ENCODE measurements at places on chromosomes 5 and 9. TPM values are rescaled to one million over a fixed set of nuclear protein-coding genes. Genes with fewer than 3 reads are reported as not detected.

DNA sequence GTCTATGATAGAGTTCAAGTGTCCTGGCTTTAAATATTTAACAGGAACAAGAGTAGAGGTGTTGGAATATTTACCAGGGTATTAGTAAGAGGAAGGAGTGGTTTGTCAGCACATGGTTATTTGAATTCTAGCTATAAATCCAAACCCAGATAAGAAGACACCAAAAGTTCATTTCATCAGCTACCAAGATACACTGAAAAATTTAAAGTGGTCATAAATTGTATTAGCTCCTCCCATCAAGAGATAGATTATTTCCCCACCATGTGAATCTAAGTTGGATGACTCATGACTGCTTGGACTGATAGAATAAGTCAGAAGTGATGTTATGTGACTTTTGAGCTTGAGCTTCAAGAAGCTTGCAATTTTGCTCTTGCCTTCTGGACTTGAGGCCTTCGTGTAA, 72.1 kb upstream of the GRAMD2B start:
- no peaks in the 10 kb centered on the region for H3K36me3 ChIP-seq
- no peaks in the 10 kb centered on the region for H3K27me3 ChIP-seq
- H3K4me3 ChIP-seq, result no peak overlapping the region
- no peak overlapping the region for H3K27ac ChIP-seq
- DNase-seq, result no peak

DNA sequence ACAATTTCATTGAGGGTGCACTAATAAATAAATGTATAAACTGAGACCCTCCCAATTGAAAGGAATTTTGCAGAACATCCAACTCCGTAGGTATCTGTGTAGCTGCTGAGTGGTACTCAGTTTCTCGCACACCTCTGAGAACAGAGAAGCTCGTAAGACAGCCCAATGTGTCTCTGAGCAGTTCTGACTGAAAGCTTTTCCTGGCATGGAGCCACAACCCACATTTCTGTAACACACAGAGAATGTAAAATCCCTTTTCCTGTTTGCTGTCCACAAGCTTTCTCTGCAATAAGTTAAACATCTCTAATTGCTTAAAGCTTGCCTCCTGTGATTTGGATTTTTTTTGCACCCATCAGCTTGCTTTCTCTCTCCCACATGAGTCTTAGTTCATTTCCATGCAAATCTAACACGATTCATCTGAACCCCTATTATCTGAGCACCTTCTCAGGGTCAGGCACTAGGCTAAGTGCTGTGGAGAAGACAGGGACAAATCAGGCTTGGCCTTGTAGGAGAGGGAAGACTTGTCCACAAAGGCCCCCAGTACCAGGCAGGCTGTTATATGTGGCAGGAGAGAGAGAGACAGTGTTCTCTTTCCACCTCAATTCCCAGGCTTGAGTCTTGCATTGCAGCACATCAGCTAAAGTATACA, 44.2 kb upstream of the COL15A1 start:
- no peak overlapping the region for H3K27ac ChIP-seq
- H3K4me3 ChIP-seq, result no peak overlapping the region
- peaks cover 4% of the 10 kb centered on the region for H3K27me3 ChIP-seq
- DNase-seq, result no peak
- no peaks in the 10 kb centered on the region for H3K36me3 ChIP-seq

DNA sequence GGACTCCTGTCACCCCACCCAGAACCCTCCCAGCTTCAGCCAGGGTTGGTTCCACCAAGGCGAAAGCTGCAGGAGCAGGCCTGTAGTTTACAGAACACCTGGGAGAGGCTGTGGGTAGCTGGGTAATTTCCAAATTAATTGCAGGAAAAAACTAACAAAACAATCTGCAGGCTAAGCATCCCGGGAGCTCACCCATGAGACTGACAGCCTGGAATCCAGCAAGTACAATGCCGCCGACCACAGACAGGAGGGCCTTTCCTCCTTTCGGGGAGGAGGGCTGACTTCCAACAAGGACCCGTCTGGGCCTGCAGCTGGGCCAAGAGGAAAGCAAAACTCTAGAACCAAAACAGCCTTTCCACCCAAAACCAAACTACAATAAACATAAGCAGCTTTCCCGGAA, 10.3 kb downstream of the FOXE1 start:
- no peaks in the 10 kb centered on the region for H3K27me3 ChIP-seq
- H3K4me3 ChIP-seq, result no peak overlapping the region
- DNase-seq, result no peak
- H3K4me1 ChIP-seq, result no peaks in the 10 kb centered on the region

GRCh38 chr9:69945671-69946141, 97.9 kb upstream of the MAMDC2 start:
- no peaks in the 10 kb centered on the region for H3K4me1 ChIP-seq
- no peak overlapping the region for H3K4me3 ChIP-seq
- H3K27ac ChIP-seq, result no peak overlapping the region
- H3K27me3 ChIP-seq, result no peaks in the 10 kb centered on the region

GRCh38 chr9:69632768-69633167, 39.4 kb downstream of the APBA1 start:
- no peak overlapping the region for H3K4me3 ChIP-seq
- H3K27ac ChIP-seq, result no peak overlapping the region
- DNase-seq, result no peak
- H3K36me3 ChIP-seq, result no peaks in the 10 kb centered on the region

GRCh38 chr5:180105827-180106312, 34.3 kb upstream of the RNF130 start:
- peaks cover 35% of the 10 kb centered on the region for H3K27me3 ChIP-seq
- no peak for DNase-seq

PDLIM4 gene
- 1.1 TPM for total RNA-seq

DNA sequence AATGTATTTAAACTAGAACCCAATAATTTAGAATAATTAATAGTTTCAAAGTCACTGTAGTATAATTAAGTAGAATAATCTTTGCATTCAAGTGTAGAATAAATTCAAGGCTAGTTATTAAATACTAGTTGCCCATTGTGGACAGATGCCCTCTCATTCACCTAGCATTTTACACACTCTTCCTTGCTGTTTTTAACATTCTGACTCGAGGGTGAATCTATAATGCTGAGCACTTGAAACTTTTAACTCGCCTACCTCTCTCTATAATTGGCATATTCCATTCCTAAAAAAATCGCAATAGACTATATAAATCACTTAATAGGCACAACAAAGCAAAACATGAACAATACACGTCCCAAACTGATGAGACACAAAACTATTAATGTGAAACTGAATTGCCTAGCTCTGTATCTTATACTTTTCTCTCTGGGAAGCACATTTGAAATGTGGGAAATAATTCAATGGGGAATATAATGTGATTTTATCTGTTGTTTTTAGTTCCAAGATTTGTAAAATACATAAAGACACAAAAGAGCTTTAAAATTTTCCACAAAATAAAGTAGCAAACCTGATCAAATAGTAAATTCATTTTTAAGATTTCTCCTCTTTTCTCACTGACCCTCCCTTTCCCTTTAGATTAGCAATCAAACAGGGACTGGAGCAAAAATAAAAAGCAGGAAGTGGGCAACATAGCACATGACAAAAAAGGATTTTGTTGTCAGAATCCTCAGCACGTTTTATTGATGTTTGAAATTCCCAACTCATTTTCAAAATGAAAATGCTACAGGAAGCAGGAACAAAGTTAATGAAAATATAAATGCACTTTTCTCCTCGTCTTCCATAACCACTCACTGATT, 295.6 kb downstream of the PDE4D start:
- no peak overlapping the region for H3K4me3 ChIP-seq
- H3K27me3 ChIP-seq, result no peaks in the 10 kb centered on the region
- no peaks in the 10 kb centered on the region for H3K4me1 ChIP-seq
- H3K27ac ChIP-seq, result no peak overlapping the region
- H3K36me3 ChIP-seq, result no peaks in the 10 kb centered on the region

- no peak for DNase-seq
- peaks cover 51% of the 10 kb centered on the region for H3K4me1 ChIP-seq
- H3K4me3 ChIP-seq, result no peak overlapping the region
- H3K27ac ChIP-seq, result peak overlapping the region; percentile 93
- H3K27me3 ChIP-seq, result no peaks in the 10 kb centered on the region
These were observed 112.8 kb downstream of the DAPK1 start for GRCh38 chr9:87610200-87611155.

SPATA9 gene
- not detected for total RNA-seq

GRCh38 chr9:3008091-3008490, 164.2 kb upstream of the PUM3 start:
- no peaks in the 10 kb centered on the region for H3K4me1 ChIP-seq
- no peaks in the 10 kb centered on the region for H3K27me3 ChIP-seq
- peak; percentile 20 for DNase-seq

POLE3 gene
- 93.1 TPM for total RNA-seq

- no peaks in the 10 kb centered on the region for H3K27me3 ChIP-seq
- H3K27ac ChIP-seq, result no peak overlapping the region
- DNase-seq, result no peak
- no peaks in the 10 kb centered on the region for H3K36me3 ChIP-seq
These were observed 91.4 kb downstream of the NSUN2 start for GRCh38 chr5:6541256-6542013.

DNA sequence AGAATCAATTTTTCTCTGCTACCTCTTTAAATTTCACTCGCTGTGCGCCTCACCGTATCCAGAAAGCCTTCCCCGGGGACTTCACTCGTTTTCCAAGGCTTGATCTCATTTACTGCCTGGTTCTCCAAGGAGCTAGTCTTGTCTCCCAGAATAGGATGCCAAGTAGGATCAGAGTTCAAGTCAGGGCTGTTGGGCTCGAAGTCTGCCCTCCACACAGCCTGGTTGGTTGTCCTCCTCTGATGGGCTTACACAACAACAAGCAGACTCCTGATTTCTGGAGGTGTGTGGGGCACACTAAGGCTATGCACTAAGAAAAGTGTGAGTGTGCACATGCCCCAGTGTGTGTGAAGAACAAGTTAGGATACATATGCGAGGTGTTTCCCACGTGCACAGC, 14.0 kb upstream of the TNIP1 start:
- no peaks in the 10 kb centered on the region for H3K36me3 ChIP-seq
- no peak for DNase-seq
- H3K4me3 ChIP-seq, result no peak overlapping the region
- no peak overlapping the region for H3K27ac ChIP-seq
- peaks cover 49% of the 10 kb centered on the region for H3K4me1 ChIP-seq

DNA sequence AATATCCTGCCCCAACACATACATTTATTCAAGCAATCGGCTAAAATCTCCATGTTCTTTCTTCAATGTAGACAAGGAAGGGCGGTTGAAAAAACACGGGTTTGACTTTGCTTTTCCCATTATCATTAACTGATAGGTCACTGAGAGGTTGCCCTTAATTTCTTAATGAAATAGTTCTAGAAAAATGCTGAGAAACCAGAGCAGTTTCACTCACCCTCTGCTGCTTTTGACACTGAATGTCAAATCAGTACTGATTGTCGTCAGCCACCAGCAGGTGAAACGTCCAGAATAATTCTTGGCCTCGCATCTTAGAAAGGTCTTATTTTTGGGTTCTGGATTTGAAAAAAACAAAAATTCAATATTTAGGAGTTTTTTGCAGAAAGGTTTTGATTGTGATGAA, 8.1 kb downstream of the IL12B start:
- H3K4me1 ChIP-seq, result no peaks in the 10 kb centered on the region
- no peak for DNase-seq
- H3K27ac ChIP-seq, result no peak overlapping the region
- H3K36me3 ChIP-seq, result no peaks in the 10 kb centered on the region
- peaks cover 7% of the 10 kb centered on the region for H3K27me3 ChIP-seq
- no peak overlapping the region for H3K4me3 ChIP-seq

ZNF658 gene
- 3.5 TPM for total RNA-seq

DNA sequence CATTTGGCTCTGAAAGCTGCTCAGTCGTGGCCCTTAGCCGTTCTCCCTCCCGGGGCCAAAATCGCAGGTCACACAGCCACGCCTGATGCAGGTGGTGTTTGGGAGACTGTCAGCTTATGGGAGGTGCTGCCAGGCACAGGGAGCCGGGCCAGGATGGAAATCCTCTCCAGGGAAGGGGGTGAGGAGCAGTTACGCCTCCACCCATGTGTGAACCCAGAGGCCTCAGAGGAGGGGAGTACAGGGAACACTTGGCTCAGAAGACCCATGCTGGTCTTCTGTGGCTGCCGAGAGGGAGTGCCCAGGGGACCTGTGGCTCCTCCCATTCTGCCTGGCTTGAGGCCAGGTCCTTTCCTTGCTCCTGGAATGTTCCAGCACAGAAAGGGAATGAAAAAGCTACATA, 3.6 kb upstream of the OLFM1 start:
- no peak overlapping the region for H3K4me3 ChIP-seq
- peaks cover 80% of the 10 kb centered on the region for H3K27me3 ChIP-seq
- DNase-seq, result no peak
- peaks cover 29% of the 10 kb centered on the region for H3K4me1 ChIP-seq
- H3K27ac ChIP-seq, result no peak overlapping the region
- no peaks in the 10 kb centered on the region for H3K36me3 ChIP-seq

DNA sequence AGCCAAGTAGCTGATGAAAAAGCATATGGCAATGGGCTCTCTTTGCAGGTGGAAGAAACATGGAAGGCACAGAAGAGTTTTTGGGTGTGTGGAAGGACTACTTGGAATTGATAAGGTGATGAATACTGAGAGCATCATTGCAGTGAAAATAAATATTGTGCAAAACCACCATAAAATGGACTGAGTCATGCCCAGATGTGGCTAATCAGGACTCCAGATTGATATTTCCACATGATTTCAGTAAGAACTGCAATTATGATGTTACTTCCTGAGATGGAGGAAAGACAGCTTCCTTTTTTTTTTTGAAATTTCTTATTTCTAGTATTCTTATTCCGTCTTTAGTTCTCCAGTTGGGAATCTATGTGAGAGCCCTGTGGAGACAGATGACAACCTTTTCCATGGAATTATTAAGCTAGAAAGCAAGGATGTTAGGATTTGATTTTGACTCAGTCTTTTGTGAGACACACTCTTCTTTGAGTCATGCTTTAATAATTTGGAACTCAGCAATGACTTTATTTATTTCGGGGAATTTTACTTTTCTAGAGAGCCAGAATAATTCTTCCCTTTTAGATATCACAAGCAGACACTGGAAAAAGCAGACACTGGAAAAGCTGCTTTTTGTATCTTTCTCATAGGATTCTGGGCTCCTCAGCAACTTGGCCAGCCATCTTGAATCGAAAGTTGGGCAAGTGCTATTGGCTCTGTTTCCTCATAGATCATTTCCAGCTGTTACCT, 94.2 kb upstream of the VCAN start:
- no peak for DNase-seq
- H3K36me3 ChIP-seq, result no peaks in the 10 kb centered on the region
- no peaks in the 10 kb centered on the region for H3K27me3 ChIP-seq
- H3K27ac ChIP-seq, result no peak overlapping the region

SNX30 gene
- total RNA-seq, result 12.4 TPM

FIBCD1 gene
- total RNA-seq, result not detected

- no peaks in the 10 kb centered on the region for H3K36me3 ChIP-seq
- no peak overlapping the region for H3K4me3 ChIP-seq
- H3K4me1 ChIP-seq, result no peaks in the 10 kb centered on the region
- H3K27me3 ChIP-seq, result no peaks in the 10 kb centered on the region
These were observed 73.0 kb downstream of the ZNF366 start for GRCh38 chr5:72434056-72434780.

CCNJL gene
- 1.1 TPM for total RNA-seq

GDA gene
- 0.21 TPM for total RNA-seq
